ENCODE measurements at places on chromosomes 2 and 18.

DNA sequence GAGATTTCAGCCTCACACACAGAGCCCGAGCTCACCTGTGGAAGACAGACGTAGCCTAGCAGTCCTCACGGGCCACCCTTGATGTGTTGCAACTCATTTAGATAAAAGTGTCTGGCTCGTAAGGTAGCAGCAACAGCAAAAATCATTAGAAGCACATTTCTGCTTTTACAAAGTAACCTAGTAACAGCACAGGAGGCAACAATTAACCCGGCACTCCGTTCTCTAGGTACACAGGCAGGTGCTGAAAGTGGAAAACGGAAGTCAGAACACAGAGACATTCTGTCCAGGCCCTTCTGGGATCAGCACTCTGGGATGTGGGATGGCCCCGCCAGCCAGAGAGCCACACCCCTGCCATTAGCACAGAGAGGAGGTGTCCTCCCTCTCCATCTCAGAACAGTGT is 99.3 kb downstream of the KLHL29 start:
- no peak for DNase-seq

DNA sequence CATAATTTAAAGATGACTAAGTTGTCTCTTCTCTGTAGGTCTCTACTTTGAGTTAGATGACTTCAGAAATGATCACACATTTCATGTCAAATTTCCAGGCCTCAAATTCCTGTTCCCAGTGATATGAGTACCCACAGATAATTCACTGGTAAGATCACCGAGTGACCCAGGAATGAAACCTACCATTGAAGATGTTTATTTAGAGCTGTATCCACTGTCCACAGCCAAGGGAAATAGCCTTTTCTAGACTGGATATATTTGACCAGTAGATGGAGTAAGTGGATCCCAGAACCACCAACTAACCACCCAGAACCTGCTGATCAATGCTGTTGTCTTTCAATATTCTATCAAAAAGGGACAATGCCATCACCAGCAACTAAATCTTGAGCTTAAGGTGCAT is 238.8 kb downstream of the SLC8A1 start:
- DNase-seq = no peak

- DNase-seq = no peak
These were observed 83.8 kb downstream of the MGAT5 start for GRCh38 chr2:134337631-134338030.

- no peak for DNase-seq
These were observed 43.5 kb downstream of the CWC22 start for GRCh38 chr2:179963626-179964025.

DNA sequence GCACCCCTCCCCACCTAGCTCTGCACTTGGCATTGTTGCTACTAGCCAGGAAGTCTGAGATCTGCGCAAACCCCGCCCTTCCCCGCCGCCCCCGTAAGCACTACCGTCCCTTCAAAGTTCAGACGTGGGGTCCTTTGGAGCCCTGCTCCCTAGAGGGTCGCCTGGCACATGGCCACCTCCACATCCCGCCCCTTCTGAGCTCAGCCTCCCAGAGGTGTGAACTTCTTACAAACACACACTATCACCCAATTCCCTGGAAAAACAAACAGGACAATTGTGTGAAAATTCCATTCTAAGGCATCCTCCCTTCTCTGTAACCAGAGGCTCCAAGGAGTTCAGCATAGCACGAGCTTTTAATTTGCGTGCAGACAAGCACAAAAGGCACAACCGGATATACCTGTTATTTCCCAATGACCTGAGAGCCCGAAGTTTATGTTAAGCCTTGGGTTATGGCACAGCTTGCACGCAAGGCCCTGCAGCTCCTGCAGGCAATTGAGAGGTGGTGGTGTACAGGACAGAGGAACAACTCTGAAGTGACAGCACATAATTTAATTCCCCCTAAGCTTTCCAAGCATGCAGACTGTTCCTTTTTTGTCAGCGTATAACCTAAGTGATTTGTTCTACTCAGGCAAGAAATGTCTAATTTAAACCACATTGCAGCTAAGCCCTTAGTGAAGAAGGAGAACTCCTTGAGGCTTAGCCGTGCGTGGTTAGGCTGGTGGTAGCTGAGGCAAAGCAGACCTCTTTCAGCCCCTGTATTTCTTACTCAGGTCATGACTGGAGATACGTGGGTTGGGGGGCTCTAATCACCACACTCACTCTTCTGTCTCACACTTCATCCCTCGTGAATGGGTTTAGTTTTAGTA is 20.3 kb upstream of the CYP1B1 start:
- DNase-seq = no peak

DNA sequence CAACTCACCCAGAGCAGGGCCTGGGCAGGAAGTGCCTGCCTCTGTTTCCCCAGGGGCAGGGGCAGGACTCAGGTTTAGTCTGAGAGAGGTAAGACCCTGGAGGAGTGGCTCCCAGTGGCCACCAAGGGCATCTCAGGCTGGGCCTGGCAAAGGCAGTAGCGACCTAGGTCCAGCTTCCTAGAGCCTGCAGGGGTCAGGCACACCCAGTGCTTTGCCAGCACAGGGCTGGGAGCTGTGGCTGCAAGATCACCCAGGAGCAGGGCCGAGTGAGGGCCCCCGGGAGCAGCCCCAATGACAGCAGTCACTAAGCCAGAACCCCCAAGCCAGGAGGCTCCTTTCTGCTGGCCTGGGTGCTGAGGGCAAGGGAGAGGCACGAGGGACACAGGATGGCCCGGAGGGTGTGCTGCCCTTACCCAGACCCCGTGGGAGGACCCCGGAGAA is 8.8 kb upstream of the DUSP2 start:
- DNase-seq = no peak

DNA sequence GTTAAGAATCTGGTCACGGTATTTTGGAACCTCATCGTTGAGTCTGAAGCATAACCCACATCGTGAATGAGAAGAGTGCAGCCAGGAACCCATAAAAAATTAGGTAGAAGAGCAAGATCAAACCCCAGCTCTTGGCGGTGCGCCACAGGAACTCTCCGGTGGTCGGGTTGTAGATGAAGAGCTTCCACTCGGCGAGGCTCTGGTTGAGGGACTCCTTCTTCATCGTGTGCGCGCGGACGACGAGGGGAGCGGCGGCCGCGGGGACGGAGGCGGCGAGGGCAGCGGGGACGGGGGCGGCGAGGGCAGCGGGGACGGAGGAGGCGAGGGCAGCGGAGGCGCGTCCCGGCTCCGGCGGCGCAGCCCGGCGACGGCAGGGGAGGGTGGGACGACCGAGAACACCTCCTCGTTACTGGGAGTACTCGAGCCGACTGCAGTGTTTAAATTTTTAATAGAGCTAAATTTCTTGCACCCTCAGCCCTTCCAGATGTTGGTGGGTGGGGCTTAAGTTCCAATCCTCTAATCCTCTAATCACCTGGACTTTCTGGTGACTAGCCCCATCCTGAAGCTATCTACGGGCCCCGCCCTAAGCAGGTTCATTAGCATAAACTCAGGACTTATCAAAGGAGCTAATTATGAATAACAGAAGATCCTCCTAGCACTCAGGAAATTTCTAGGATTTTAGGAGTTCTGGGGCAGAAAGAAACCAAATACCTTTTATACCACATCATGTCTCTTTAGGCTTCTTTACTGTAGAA is 20.4 kb upstream of the PAPOLG start:
- DNase-seq = no peak

DNA sequence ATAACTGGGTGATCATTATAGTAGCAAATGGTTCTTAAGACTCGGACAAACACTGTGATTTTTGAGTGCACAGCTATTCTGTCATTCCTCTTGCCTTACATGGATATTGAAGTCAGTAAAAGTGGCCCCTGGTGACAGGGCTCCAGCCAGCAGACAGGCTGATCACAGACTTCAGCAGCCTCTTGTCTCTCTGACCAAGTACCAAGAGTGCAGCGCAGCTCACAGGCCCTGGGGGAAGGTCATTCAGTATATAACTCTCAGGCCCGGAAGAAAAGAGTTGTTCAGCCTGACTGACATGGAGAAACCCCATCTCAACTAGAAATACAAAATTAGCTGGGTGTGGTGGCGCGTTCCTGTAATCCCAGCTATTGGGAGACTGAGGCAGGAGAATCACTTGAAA is 202.6 kb downstream of the HRH4 start:
- no peak for DNase-seq

DNA sequence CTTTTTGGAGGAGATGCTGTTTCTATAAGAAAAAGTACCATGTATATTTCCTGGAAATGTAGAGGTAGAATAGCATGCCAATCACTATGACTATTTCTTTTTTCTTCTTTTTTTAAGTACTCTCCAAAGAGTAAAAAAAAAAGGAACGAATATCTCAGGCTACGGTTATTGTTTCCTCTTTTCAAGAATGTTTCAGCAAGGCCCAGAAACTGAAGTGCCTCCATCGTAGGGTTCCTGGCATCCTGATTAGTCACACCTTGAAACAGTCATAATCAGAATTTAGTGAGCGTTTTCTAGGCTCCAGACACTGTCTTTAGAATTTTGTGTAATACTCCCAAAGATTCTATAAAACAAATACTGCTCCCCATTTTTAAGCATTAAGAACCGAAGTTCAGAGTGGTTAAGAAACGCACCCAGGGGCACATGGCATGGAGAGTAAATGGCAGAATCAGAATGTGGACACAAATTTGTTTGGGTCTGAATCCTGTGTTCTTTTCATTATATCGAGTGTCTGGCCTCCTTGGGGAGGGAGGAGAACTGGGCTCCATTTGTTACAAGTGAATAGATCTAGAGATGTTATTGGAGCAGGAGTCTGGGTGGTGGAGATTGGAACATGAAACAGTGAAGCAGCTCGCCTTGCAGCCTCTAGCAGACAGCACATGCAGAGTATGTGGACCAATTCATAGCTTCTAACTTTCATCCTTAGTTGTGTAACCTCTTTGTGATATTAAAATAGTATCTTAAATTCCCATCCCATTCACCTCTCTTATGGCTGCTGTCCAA is 26.7 kb downstream of the ZEB2 start:
- no peak for DNase-seq

GRCh38 chr2:128374001-128374710 is 55.5 kb upstream of the HS6ST1 start:
- no peak for DNase-seq

DNA sequence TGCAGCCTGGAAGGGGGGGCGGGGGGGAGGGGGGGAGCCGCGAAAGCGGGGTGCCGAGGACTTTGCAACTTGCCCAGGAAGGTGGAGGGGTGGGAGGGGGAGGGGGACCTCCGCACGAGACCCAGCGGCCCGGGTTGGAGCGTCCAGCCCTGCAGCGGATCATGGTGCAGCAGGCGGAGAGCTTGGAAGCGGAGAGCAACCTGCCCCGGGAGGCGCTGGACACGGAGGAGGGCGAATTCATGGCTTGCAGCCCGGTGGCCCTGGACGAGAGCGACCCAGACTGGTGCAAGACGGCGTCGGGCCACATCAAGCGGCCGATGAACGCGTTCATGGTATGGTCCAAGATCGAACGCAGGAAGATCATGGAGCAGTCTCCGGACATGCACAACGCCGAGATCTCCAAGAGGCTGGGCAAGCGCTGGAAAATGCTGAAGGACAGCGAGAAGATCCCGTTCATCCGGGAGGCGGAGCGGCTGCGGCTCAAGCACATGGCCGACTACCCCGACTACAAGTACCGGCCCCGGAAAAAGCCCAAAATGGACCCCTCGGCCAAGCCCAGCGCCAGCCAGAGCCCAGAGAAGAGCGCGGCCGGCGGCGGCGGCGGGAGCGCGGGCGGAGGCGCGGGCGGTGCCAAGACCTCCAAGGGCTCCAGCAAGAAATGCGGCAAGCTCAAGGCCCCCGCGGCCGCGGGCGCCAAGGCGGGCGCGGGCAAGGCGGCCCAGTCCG is 540 bp downstream of the SOX11 start:
- no peak for DNase-seq

DNA sequence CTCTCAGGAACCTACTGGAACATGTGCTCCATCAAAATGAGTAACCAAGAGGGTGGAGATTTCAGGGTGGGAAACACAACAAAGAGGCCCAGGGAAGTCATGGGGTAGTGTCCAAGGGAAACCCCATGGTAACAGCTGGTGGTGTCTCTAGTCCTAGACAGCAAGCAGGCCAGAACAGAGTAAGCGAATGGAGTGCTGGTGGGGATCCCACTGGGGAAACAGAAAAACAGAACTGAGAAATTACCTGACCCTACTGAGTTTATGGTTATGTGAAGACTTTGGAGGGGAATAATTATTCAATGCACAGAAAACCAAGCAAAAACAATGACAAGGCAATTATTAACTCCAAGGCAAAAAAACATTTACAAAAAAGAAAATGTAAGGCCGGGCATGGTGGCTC is 16.9 kb downstream of the ERCC3 start:
- DNase-seq = no peak

DNA sequence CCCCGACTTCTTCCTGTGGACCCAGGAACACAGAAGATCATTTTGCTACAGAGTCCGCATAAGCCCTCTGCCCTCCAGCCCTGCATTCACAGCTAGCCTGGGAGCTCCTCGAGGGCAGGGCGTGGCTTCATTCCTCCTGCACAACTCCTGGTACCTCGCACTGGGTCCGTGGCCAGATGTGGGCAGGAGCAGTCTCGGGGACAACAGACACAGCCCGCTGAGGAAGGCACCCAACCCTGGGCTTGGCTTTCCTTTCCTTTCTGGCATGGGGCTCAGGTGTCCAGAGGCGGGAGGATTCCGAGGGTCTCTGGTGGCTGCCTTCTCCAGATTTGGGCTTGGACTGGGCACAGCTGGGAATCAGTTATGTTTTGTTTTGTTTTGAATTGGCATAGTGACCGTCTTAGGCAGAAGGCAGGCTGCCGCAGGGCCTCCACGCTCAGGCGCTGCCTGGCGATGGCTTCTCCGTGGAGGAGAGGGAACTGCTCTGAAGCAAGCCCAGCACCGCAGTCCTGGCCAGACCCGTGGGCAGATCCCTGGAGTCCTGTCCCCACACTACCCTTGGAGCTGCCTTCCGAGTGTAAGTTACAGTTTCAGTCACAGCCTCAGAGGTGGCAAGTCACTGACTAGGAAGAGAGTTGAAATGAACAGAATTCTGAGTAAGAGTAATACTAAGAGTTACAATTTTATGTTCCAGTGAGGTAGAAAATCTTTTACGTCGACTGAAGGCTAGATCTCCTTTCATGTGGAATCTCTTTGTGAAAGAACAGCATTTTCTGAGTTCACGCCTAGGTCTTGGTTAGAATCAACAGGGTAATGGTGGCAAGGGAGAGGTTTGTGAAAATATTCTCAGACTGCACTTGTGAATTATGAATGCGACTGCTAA is 47.9 kb downstream of the LDLRAD4 start:
- DNase-seq = no peak

GRCh38 chr2:86632672-86633071 is 9.0 kb upstream of the RNF103 start:
- no peak for DNase-seq

- no peak for DNase-seq
These were observed 68.3 kb upstream of the ACYP2 start for GRCh38 chr2:54047091-54047490.

DNA sequence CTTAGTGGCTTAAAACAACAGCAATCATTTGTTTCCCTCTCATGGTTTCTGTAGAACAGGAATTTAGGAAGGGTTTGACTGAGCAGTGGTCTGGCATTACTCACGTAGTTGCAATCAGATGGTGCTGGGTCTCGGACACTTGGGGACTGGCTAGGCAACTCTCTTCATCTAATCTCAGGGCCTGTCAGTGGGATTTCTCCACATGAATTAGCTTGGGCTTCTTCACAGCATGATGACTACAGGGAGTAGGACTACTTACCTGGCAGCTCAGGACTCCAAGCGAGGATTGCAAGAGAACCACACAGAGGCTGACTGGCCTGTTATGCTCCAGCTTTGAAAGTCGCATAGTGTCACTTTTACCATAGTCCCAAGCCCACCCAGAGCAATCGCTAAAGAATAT is 125.1 kb downstream of the TTC27 start:
- no peak for DNase-seq

- no peak for DNase-seq
These were observed 290.6 kb downstream of the PTGR3 start for GRCh38 chr18:74918276-74918790.
